ENCODE measurements at places on chromosomes 3 and 15.

GRCh38 chr15:81926981-81927380, 118.8 kb downstream of the MEX3B start:
- no peak for DNase-seq

GRCh38 chr15:48265135-48265534, 59.0 kb downstream of the SLC12A1 start:
- no peak for DNase-seq

GRCh38 chr3:127212231-127212630, 19.3 kb downstream of the PRR23E start:
- DNase-seq, result no peak

GRCh38 chr3:133531981-133532380, 41.5 kb upstream of the CDV3 start:
- DNase-seq, result no peak

GRCh38 chr3:10774129-10774670, 41.8 kb upstream of the SLC6A11 start:
- no peak for DNase-seq

GRCh38 chr3:38141952-38142273, 3.5 kb downstream of the MYD88 start:
- DNase-seq, result no peak

DNA sequence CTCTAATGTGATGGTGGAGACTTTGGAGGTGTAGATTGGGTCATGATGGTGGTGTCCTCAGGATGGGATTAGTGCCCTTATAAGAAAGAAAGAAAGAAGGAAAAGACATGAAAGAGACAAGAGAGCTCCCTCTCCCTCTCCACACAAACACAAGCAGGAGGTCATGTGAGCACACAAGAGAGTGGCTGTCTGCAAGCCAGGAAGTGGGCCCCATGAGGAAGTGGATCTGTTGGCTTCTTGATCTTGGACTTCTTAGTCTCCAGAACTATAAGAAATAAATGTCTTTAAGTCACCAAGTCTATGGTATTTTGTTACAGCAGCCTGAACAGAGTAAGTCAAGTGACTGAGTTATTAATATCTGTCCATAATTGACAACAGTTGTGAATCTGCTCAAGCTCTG, 17.1 kb downstream of the IQCB1 start:
- no peak for DNase-seq

- no peak for DNase-seq
Measured at GRCh38 chr3:118987477-118987876, 47.2 kb downstream of the IGSF11 start.

DNA sequence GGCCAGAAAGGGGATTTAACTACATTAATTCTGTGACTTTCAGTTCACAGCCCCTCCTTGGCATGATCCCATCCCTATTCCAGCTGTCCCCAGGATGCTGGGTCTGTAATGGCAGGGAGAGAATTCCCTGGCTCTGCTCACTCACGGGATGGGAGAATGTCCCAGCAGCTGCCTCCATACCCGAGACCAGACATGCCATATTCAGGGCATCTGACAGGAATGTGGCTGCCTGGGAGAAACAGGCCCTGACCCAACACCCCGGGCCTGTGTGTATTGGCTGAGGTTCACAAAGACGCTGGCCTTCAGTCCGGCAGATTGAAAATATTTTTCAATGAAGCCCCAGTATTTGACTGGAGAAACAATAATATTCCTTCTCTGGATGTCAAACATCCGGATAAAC, 83.6 kb upstream of the SMAD3 start:
- DNase-seq, result no peak

GRCh38 chr3:62007036-62007435, 366.3 kb downstream of the FEZF2 start:
- DNase-seq, result no peak

- DNase-seq, result no peak
Measured at GRCh38 chr15:98903377-98904018, 104.1 kb downstream of the PGPEP1L start.

- no peak for DNase-seq
Measured at GRCh38 chr15:73295630-73296286, 73.0 kb downstream of the HCN4 start.

DNA sequence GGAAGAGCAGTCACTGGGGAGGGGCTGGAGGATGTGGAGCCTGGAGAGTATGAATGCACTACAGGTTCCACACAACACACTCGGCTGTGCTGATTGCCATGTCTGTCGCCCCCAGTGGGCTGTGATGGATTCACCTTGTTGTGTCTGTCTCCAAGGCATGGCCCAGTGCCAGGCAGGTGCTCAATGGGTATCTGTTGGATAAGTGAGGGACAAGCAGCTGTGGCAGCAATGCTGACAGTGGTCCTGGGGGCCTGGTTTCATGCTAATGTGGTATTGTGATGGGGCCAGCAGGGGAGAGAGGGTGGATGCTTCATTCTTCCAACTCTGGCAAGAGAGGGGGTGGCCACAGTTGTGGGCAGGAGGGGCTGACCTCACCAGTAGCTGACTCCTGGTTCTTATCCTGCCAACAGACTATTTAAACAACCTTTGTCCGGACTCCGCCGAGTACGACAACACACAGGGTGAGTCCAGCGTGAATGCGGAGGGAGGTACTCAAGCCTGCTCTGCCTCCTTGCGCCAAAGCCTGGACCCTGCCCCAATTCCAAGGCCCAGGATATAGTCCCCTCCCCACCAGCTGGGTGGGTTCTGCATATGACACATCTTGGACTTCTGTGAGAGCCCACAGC, 47.3 kb upstream of the NR2C2 start:
- DNase-seq, result no peak

DNA sequence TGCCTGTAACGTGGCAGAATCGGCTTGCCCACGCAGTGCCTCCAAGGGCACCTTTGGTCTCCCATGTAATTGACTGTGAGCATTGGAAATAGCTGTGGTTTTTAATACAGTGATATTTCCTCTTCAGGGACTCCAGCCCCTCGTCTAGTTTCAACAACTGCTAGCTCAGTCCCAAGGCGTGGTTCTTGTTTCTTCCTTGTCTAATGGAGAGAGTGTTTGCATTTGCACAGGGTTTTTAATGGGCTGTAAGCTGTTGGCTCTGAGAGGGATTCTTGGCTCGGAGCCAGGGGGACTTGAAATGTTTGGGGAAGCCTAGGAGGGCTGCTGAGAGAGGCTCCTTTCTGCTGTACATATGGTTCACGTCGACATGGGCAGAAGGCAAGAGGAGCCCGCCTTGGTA, 86.2 kb downstream of the THSD4 start:
- no peak for DNase-seq

DNA sequence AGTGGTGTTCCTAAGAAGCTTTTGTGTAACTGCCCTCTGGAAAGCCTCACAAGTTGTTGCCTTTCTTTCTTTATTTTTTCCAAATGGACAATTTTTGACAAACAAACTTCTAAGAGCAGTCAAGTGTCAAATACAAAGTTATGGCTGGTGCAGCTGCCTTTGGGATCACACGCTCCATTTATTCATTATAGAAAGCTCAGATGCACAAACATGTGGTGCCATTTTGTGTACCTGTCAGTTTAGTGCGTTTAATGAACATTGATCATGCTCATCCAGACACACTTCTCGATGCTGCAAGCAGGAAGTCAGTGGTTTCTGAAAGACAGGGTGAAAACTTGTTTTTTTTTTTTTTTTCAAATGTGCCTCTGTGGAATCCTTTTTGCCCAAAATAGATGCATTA, 324.5 kb downstream of the CNTN4 start:
- no peak for DNase-seq

DNA sequence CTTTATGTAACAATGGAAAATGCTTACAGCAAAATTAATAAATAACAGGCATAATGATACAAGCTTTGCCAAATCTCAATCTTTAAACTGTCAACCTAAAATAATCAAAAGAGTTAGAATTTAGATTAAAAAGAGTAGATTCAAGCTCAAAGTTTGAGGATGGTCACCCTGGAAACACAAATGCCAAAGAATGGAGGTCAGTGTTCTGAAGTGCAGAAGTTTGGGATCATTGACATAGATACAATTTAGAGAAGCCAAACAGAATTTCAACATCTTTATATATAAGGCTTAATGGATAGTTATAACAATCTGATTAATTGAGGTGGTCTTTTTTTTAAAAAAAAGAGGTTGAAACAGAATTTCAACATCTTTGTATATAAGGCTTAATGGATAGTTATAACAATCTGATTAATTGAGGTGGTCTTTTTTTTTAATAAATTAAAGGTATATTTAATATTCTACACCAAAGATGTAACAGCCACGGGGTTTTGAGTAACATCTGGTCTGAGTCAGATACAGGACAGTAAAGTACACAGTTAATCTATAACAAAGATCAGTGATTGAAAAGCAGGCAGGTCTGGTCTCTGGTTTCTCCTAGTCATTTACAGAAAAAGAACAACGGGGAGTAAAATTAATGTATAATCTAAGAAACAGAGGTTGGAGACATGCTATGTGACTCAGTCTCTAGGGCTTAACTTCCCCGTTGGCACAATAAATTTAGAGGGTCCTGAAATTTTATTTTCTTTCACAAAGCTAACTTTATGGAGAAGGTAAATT, 490.7 kb downstream of the GBE1 start:
- DNase-seq, result no peak

- DNase-seq, result no peak
Measured at GRCh38 chr3:129599607-129600006, 6.9 kb downstream of the PLXND1 start.
